ENCODE measurements at places on chromosomes 4 and X.

GRCh38 chrX:129574214-129574613 is 34.2 kb downstream of the OCRL start:
- peak; percentile 37 for DNase-seq

DNA sequence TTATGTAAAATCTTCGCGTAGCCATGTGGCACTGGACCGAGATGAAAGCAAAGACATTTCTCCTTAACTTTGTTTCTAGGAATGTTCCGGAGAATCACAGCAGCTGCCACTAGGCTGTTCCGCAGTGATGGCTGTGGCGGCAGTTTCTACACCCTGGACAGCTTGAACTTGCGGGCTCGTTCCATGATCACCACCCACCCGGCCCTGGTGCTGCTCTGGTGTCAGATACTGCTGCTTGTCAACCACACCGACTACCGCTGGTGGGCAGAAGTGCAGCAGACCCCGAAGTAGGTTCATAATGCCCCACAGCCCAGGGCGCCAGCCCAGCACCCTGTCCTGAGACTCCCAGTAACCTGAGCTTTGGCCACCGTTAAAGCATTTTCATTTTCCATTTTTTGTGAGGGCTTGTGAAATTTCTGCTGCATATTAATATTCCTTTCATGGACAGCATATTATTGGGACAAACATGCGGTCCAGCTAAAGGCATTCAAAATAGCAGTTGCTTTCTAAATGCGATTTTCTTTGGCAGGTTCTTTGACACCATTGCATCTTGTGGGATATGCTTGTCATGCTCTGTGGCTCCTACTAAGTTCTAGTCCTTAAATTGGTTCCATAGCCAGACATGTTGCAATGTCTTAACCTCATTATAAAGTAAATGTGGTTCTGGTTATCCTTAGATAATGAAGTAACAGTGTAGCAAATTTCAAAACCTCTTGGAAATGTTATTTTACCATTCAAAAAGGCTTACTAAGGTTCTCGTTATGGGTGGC is 49.1 kb upstream of the MSANTD1 start:
- DNase-seq, result no peak

- no peak for DNase-seq
These were observed 684.9 kb downstream of the TRAM1L1 start for GRCh38 chr4:116400480-116400879.

GRCh38 chrX:32293962-32294700 is 917.2 kb downstream of the DMD start:
- DNase-seq, result no peak

- no peak for DNase-seq
These were observed at the start of gene HGFAC for GRCh38 chr4:3441501-3442459. Gene HGFAC (plus strand): TSS chr4:3441968. CDS start chr4:3442002, 34 bp downstream.

All from hematopoietic multipotent progenitor cell (in vitro differentiated cells).